Umbilical cord (tissue), 2 donors: ENCODE measurements at places on chromosomes 5 and 9. TPM values are rescaled to one million over a fixed set of nuclear protein-coding genes. Genes with fewer than 3 reads are reported as not detected.

Gene RGS7BP
- total RNA-seq, result 1.7 TPM

Gene NME5
- total RNA-seq, result not detected

Gene LIX1
- 4.8 TPM for total RNA-seq

Gene GDA
- 6.0 TPM for total RNA-seq

Gene HMMR
- total RNA-seq, result 5.3 TPM

Gene HAVCR1
- not detected for total RNA-seq
